ENCODE measurements at places on chromosomes 12 and 14.
A peak's percentile ranks its signal among the peaks of the same experiment; 100 is the strongest.

GRCh38 chr14:60859525-60859924, 121.4 kb downstream of the TRMT5 start:
- no peak for DNase-seq

DNA sequence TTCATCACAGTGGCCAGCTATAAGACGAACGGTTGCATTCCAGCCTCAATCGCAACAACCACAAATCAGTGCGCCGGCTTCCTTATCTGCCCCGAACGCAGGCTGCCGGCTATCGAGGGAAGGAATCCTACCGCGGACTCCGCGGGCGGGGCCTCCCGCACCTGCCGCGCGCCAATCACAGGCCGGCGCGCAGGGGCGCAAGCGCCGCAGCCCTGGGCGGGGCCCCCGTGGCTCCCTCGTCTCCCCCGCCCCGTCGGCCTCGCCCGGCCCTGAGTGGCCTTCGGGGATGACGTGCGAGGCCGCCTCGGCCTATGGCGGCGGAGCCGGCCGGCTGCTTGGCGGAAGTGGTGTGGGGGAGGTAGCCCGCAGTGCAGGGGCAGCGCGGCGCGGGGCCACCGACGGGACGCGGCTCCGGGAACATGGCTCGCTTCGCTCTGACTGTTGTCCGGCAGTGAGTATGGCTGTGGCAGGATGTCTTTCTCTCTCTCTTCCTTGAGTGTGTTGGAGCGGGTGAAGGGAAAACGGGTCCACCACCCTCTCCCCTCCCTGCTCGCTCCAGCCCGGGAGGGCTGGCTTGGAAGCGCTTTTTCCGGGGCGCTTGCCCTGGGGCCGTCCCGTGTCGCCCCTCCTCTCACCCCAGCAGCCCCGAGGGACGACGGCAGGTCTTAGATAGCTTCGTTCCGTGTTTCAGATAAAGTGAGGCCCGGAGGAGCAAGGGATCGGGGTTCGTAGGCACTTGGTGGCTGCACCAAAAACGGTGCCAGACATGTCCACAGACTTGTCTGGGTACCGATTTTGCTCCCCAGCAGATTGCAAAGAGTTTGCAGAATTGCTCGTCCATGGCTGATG, at the start of gene TIGAR:
Gene TIGAR (plus strand): TSS at position 361 of the 849 bp plus-strand sequence. CDS start 59 bp downstream, at position 420.
- peak; percentile 96 for DNase-seq

GRCh38 chr14:49280566-49280965, 305.6 kb downstream of the RPS29 start:
- no peak for DNase-seq

DNA sequence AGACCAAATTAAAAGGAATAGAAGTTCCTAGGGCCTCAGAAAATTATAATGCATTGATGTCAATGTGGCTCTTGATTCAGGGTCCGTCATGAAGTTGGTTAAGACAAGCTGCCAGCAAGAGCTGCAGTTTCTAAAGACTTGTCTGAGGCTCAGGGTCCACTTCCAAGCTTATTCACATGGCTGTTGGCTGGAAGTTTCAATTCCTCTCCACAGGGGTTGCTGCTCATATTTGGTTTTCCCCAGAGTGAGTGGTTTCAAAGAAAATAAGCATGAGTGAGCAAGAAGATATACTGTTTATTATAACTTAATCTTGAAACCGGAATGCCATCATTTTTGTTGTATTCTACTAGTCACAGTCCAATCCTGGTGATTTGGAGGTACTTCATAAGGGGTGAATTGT, 1247.4 kb downstream of the LRFN5 start:
- no peak for DNase-seq

GRCh38 chr12:115528466-115528865, 749.0 kb downstream of the MED13L start:
- DNase-seq = no peak

DNA sequence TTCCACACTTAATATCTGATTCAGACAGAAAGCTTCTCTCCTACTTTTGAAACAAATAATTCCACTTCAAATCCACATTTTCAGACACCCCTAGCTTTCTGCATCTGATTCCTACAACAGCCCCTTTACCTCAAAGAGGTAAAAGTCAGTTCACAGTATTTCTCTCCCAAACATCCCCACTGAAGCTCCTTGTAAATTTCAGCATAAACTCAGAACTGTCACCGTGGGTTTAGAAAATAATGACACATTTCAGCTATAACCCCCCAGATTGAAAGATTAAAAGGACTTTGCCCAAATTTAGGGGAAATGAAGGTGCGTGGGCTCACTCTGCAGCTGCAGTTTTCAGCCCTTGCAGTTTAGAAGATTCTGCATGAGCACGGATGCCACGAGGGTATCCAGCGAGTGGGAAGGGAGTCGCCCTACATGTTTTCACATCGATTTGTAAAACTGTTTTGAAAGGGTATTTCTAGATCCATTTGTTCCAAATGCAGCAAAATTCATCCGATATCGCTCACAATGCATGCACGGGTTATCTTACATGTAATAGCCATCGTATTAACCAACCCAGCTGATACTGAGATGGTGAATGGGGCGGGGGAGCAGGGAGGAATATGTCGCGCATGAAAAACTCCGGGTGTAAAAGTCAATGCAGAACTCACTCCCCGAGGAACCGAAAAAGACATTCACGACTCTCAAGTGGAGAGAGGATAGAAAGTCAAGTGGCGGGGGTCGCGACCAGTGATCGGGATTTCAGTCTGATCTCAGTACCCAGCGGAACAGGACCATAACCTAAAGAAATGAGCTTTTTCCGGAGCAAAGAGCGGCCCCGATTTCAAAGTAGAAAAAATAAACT, 5.0 kb upstream of the CCND2 start:
- peak; percentile 60 for DNase-seq

DNA sequence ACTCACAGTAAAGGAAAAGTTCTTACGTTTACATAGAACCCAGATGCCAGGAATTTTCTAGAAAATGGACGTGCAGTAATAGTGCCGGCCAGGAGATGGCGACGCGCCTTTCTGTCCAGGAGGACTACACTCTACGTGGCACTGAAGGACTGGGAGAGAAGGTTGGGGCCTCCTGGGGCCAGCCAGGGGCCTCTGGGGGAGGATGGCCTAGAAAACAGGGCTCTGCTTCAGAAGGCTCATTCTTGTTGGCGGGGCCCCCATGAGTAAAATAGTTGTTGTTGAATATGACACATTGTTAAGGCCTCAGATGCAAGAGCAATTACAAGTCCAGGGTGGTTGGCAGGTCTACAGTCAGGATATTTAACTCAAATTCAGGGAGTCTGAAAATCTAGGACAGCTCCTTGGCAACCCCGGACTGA, 120.1 kb upstream of the MAX start:
- DNase-seq = no peak

GRCh38 chr14:105851716-105852377, 325.5 kb downstream of the TMEM121 start:
- no peak for DNase-seq

- DNase-seq = no peak
Observed at GRCh38 chr14:100575266-100575995, 11.8 kb downstream of the BEGAIN start.

GRCh38 chr12:47984331-47984801, 19.9 kb downstream of the COL2A1 start:
- DNase-seq = no peak

- DNase-seq = no peak
Observed at GRCh38 chr12:132623072-132623869, 4.7 kb downstream of the P2RX2 start.

DNA sequence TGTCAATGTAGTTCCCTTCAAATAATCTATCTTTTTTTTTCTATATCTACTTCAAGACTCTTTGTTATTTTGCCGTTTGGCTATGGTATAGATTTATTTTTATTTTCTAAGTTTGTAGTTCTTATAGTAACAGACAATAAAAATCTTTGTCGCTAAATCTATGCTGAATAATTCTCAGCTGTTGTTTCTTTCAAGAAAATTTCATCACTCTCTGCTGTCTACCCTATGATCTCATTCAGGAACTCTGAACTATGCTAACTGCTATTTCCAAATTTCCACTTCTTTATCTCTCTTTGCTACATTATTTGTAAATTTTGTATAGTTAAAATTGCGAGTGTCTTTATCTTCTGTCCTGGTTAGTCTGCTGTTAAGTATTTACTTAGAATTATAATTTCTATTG, 353.6 kb downstream of the LRFN5 start:
- DNase-seq = no peak

- peak; percentile 58 for DNase-seq
Observed at GRCh38 chr12:132247718-132248452, 81.5 kb downstream of the GALNT9 start.

DNA sequence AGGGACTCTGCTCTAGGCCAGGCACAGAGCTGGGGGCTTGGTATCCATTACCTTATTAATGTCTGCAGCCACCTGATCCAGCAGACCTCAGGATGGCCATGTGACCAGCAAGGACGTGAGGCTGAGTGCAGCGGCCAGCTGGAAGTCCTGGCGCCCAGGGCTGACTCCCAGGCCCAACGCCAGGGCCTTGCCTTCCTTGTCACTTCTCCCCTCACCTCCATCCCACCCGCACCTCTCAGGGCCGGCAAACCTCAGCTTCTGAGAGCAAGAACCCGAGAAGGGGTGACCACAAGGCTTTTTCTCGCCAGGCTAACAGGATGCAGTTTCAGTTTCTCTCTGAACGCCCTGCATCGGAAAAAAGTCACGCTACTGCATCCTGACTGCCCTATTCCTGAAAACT, 15.4 kb downstream of the RAB35 start:
- peak; percentile 79 for DNase-seq

DNA sequence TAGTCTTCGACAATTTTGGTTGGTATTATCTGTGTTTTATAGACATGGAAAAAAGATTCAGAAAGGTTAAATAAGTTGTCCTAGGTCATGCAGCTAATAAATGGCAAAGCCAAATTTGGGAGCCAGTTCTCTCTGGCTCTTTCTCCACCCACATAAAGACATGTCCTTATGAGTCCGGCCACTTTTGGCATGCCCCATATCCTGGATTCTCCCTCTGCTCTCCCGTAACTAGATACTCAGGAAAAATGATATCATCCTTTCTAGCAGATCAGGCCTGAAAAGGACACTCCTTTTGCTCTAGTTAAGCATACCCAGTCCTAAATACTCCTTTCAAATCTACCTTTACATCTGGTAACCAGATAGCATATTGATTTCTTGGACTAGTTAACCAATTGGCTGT, 64.4 kb downstream of the TTLL5 start:
- DNase-seq = no peak

GRCh38 chr12:105960319-105961083, 178.3 kb downstream of the NUAK1 start:
- DNase-seq = no peak

GRCh38 chr12:47698055-47698454, 7.8 kb downstream of the RPAP3 start:
- DNase-seq = no peak

DNA sequence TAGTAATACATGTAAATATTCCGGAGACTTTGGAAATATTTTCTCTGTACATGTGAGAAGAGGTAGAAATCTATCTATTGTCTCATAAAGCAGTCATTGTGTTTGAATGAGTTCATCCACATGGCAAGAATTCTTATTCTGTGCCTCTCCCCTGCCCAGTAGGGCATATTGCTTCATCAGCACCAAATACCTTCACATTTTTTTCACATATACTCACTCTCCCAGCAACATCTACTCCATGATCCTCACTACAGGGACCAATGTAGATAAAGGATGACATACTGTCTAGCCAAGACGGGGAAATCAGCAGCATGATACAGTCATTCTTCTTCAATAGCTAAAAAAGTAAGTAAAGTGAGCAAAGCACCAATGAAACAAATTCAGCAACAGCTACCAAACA, 1.3 kb upstream of the TAS2R14 start:
- DNase-seq = no peak

GRCh38 chr12:3614806-3615466, 123.9 kb downstream of the PRMT8 start:
- DNase-seq = no peak

- no peak for DNase-seq
Observed at GRCh38 chr14:32438517-32438916, 109.4 kb downstream of the AKAP6 start.

DNA sequence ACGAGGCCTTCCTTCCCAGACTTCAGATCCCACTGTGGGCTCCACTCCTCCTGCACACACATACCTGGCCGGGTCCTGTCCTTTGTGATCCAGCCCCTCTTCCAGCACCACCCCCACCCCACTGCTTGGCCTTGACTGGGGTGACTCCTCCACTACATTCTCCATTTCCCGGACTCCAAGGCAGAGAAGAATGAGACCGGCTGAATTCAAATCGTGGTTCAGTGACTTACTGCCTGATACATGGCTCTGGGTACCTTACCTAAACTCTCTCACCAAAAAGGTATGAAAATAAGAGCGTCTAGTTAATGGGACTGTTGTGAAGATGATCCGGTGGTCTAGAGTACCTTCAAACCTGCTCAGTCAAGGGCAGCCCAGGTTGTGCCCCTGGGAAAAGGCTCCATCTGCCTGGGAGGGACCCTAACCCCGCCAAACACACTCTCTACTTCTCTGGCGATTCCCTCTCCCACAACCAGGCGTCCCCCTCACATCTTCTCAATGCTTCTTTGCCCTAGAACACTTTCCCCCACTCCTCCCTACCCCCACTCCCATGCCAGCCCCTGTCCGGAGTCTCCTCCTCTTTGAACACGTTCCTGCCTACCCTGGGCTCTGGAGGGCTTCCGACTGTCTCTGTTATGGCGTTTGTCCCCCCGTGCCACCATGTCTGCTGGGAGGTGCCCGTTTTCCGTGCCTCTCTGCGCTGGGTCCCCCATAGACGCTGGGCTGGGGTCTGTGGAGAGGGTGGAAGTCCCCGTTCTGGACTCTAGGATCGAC, 1.5 kb upstream of the ZBTB42 start:
- DNase-seq = no peak

DNA sequence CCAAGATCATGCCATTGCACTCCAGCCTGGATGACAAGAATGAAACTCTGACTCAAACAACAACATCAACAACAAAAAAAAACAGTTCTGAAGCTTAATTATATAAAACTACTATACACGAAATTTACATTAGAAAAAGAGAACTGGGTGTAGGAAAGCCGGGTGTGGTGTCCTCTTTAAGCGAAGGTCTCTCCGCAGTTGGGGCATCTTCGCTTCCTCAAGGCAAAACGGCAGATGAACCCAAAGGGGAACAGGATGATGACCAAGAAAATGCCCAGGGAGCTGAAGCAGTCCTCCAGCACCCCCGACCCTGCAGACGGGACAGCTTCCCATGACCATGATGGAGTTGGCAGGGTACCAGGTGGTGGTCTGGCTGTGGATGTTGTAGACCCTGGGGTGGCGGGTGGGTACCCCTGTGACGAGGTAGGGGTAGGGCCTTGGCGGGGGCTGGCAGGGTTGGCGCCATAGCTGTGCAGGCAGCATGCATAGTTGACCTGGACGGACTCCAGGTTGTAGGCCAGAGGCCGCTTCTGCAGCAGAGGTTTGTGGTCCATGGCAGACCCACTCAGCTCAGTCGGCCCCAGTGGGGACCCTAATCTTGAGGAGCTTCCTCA, 18.2 kb upstream of the BCAT1 start:
- DNase-seq = no peak

DNA sequence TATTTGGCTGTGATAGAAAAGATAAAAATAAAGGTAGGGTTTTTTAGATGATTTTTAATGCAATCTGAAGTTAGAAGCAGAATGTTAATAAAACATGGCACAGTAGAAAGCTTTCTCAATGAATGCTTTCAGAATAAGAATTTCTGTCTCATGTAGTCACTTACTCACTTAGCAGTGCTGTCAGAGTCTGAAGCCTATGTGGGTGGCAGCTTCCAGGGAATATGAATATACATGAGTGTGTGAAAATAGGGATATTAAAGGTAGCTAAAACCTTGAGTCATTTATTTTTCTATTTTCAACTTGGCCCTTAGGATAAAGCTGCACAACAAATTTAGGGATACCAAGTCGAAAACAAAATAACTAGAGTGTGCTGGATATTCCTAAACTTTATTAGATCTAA, 427.9 kb downstream of the AEBP2 start:
- DNase-seq = no peak

GRCh38 chr12:95326445-95326844, 108.8 kb downstream of the VEZT start:
- DNase-seq = no peak

- DNase-seq = no peak
Observed at GRCh38 chr14:74301594-74302151, 1.1 kb downstream of the ABCD4 start.

Measured in natural killer cell treated with Interleukin-12 subunit alpha and Interleukin-12 subunit beta and Interleukin-15 and Interleukin-18, amount 100 ng/mL, for 72 hours (primary cell).